ENCODE measurements at places on chromosomes 7 and 10.

DNA sequence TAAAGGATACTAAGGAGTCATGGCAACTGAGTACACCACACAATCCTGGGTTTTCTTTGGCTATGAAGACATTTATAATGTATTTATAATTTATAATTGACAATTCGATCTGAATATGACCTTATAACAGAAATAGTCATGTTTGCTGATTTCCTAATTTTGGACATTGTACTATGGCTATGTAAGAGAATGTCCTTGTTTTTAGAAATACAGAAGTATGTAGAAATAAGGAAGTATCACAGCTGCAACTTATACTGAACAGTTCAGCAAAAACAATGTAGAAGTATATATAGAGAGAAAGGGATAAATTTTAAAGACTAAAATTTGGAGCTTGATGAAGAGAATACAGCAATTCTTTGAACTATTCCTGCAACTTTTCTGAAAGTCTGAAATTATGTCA, 32.6 kb downstream of the PRLHR start:
- DNase-seq: no peak

DNA sequence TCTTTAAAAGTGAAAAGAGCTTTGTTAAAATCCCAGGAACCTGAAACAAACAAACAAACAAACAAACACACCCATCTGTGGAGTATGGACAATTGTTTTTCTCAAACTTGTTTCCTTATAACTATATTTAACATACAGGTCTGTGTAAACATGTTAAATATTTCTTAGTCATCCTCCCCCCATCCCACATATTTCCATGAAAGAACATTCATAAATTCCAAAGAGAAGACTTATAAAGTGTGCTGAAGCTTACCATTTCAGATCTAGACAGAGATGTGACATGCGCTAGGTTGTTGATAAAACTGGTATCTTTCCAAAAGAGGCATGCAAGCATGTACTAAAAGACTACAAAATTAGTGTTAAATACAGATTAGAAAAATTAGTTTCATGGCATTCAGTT, 6.5 kb downstream of the FKBP14 start:
- DNase-seq: no peak

DNA sequence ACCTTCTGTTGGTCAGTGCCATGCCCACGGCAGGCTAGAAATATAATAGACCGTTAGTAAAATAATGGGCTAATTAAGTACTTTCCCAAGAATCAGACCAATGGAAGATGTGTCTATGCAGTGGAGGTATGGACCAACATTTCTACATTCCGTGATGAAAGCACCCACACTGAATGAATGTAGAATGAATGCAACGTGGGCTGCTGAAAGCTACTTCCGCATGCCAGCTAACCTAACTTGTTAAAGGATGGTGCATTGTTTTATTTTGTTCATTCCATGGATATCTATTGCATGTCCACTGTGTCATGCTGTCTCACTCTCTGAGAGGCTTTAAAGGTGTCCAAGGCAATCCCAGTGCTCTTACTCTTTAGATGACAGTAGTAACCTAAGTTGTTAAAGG, 112.9 kb upstream of the CAV2 start:
- DNase-seq: no peak

GRCh38 chr7:34501156-34501555, 156.9 kb upstream of the NPSR1 start:
- no peak for DNase-seq

DNA sequence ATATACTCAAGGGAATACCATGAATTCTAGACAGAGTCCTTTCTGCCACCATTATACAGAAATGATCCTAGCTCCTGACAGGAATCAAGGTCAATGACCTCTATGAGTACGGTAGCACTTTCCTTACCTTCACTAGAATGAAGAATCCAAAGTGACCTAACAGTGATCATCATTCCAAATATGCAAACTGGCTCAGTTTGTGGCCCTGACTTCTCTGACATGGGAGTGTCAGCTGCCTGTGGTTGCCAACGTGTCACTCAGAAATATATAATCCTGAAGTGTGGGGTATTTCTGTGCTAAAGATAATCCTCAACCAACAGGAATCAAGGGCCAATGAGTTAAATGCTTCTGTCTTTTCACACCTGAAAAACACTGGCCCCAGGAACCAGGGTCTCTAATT, 45.7 kb downstream of the COPG2 start:
- no peak for DNase-seq

DNA sequence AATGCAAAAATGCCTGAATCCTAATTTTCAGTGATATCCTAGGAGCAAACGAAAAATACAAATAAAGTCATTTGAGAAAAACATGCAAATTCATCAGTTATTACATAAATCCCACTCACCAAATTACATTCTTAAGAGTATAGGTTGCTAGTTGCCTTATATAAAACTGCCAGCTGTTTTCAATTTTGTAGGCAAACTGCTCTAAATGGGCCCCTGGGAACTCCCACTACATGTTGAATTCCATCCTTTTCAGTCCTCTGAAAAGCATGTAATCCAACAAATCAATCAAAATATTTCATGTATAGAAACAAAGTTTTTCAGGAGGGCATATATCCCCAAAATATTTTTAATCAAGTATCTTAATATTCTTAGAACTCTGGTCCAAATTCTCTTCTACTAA, 2.1 kb upstream of the JMJD1C start:
- DNase-seq: no peak

- DNase-seq: no peak
Observed at GRCh38 chr7:158443014-158443687, 144.5 kb downstream of the PTPRN2 start.

GRCh38 chr7:47511699-47512370, 70.1 kb downstream of the TNS3 start:
- no peak for DNase-seq
